ENCODE measurements at places on chromosomes 3 and 15.

DNA sequence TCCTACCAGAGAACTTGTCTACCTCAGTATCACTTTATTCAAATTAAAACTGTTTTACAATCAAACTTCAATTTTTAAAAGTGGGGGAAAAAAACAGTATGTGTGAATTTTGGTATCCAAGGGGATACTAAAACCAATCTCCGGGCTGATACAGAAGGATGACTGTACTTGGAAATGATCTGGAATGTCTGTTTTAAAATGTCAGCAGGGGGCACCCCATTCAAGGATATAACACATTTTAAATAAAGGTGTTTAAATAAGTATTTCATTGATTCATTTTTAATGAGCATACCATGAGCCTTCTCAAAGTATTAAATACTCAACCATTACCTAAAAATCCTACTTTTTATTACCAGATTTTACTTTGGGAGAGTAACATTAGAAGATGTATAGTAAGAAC, 67.9 kb downstream of the ULK4 start:
- DNase-seq = no peak

- no peak for DNase-seq
These were observed 1.3 kb downstream of the MAP2K1 start for GRCh38 chr15:66388043-66388363.

- DNase-seq = no peak
These were observed 129.8 kb downstream of the NSMCE3 start for GRCh38 chr15:29139540-29140459.

GRCh38 chr3:139533781-139534454, 5.6 kb downstream of the RBP1 start:
- DNase-seq = peak; percentile 57

GRCh38 chr3:13165576-13165975, 92.3 kb upstream of the IQSEC1 start:
- DNase-seq = no peak

DNA sequence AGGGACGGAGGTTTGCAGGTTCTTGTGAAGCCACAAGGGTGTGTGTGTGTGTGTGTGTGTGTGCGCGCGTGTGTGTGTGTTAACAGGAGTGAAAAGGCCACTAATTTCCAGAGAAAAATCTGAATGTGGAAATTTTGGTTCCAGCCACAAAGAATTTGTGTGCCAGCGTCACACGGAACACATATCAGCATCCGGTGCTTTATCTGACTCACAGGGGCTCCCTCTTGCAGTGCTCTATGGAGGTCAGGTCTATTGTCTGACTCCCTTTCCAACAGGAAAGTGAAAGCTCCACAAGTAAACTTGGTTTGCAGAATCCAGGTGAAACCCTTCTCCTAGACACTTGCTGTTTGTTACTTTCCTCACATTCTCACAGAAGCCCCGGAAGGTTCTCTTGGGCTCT, 6.2 kb downstream of the CLDN11 start:
- DNase-seq = no peak

DNA sequence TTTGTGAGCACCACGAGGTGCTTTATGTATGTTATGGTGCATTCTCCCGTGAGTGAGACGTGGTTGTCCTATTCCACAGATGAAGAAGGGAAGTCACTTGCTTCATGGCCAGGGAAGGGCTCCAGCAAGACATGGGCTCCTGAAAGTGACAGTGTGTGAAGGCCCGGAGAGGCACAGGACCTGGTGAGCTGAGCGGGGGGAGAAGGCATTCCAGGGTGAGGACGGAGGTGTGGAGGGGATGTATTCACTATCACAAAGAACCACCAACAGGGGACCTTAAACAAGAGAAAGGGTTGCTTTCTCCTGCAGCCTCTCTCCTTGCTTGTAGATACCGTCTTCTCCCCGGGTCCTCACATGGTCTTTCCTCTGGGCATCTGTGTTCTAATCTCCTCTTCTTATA, 139.1 kb downstream of the FBLN2 start:
- no peak for DNase-seq

GRCh38 chr15:97750060-97750459, 210.4 kb upstream of the ARRDC4 start:
- DNase-seq = no peak

DNA sequence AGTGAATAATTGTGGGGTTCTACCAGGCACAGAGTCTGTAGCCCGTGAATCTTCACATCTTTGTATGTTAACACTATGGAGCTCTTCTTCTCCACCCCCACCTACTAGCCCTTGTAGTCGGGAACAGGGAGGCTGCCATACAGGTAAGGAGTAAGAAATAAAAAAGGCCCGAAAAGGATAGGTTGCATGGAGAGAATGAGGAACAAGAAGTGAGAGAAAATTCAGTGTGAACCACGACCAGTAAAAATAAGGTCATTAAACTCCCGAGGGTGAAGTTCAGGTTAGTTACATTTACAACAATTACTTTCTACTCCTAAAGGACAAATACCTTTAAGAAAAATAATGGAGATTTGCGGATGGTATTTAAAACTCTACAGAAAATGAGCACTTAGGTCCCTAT, 53.3 kb downstream of the OSBPL10 start:
- no peak for DNase-seq

- peak; percentile 88 for DNase-seq
These were observed 2.9 kb upstream of the USP3 start for GRCh38 chr15:63501256-63502089.

- peak; percentile 8 for DNase-seq
These were observed 72.1 kb downstream of the APBA2 start for GRCh38 chr15:28957606-28958498.

- peak; percentile 43 for DNase-seq
These were observed 907 bp downstream of the TATDN2 start for GRCh38 chr3:10248984-10249748.

DNA sequence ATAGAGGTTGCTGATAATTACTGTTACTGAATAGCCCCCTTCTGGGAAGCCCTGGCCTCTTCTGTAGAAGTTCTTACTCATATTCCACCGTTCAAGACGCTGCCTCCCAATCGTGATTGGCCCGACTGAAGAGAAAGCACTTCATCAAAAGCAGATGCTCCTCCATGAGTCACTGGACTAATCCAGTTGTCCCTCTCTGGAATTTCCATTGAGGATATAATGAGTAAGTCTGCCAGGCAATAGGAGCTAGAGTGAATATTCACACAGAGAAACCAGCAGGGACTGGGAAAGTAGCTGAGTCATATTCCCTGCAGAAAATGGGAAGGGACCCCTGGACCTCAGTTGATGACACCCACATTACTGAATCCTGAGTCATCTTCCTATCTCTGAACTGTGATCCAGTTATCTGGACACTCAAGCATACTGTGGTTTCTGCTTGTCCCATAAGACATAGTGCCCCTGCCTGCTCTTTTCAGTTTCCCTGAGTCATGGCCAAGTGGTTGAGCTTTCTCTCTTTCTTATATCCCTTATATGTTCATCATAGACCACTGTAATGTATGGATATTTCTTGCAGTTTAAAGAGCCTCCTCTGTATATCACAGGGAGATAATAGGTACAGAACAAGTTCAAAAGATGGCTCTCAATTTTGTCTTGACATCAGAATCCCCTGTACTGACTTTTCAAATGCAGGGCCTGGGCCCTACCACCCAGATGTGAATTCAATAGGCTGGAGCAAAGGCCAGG, 151.2 kb upstream of the CDIN1 start:
- peak; percentile 31 for DNase-seq

- peak; percentile 74 for DNase-seq
These were observed 26.2 kb downstream of the MAP4 start for GRCh38 chr3:47989981-47990440.

DNA sequence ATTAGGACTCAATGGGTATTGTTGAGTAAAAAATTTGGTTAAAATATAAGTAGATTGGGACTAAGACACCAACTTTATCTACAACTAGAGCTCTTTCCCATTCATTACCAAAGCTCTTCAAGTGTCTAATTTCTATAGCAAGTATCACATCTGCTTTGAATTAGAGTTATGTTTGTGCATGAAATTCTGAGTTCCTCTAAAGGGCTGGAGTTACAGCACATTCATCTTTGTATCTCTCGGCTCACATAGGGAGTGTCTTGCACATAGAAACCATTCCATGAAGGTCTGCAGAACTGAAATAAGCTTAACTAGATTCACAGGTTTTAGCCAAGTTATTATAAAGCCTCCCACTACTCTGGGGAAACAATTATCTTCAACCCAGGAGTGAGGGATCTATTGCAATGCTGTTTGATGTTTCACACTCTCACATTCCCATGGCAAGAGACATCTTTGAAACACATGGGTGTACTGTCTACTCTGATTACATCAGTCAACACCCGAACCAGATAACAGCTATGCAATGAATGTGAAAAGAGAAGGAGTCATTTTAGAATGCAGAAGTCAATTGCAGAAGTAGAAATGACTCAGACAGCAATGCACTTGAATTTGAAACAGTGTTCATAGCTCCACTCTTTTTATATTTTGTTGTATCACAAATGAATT, 93.1 kb upstream of the KBTBD8 start:
- no peak for DNase-seq

DNA sequence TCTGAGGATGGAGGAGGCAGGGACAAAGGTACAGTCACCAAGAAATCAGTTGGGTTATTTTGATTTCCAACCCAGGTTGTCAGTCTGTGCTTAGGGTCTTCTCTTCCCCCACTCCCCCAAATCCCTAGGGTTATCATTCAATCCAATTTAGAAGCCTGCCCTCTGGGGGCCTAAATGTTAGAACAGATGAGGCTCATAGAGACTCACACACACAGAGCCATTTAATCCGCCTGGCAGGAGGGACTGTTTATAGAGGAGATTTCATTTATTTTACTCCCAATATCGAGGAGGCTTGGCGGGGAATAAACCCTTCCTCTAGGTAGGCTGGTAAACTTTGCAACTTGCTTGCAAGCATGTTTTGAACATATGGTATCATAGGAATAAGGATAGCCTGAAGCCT, 52.8 kb downstream of the RHCG start:
- DNase-seq = no peak

GRCh38 chr15:90401495-90401894, 13.5 kb downstream of the IQGAP1 start:
- DNase-seq = no peak

GRCh38 chr15:68550004-68550403, 28.8 kb upstream of the CORO2B start:
- DNase-seq = no peak

GRCh38 chr3:72065236-72065635, 280.3 kb upstream of the PROK2 start:
- no peak for DNase-seq

DNA sequence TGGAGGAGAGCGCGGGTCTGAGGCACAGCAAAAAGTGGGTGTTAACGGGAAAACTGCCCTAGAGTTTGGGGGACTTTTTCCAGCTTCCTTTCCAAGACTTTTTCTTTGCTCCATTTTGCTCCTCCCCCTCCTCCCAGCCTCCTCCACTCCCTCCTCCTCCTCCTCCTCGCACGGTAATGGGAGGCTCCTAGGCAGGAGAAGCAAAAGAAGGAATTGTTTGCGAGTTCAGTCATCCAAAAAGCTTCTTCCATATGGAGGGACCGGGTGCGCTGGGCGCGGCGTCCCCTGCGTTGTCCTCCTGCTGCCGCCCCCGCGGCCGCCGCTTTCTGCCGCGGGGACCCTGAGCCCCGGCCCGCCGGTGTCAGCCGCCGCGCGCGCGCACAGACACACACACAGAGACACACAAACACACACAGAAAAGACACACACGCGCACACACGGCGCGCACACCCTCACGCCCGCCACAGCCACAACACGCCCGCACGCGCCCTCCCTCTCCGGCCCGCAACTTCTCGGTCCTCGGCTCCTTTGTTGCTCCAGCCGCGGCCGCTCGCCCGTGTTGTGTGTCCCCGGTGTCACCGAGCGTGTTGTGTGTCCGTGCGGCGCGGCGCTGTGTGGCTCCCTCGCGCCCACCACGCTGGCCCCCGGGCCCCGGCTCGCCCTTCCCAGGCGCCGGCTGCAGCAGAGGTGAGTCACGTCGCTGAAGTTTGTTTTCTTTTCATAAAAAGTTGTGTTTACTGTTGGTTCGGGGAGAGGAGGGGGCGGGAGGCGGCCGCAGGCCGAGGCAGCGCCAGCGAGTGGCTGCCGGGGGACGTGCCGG, at the start of gene BOC:
Gene BOC (plus strand): TSS at position 228 of the 820 bp plus-strand sequence. CDS start 38,246 bp downstream, outside the sequence.
- DNase-seq = peak; percentile 89

DNA sequence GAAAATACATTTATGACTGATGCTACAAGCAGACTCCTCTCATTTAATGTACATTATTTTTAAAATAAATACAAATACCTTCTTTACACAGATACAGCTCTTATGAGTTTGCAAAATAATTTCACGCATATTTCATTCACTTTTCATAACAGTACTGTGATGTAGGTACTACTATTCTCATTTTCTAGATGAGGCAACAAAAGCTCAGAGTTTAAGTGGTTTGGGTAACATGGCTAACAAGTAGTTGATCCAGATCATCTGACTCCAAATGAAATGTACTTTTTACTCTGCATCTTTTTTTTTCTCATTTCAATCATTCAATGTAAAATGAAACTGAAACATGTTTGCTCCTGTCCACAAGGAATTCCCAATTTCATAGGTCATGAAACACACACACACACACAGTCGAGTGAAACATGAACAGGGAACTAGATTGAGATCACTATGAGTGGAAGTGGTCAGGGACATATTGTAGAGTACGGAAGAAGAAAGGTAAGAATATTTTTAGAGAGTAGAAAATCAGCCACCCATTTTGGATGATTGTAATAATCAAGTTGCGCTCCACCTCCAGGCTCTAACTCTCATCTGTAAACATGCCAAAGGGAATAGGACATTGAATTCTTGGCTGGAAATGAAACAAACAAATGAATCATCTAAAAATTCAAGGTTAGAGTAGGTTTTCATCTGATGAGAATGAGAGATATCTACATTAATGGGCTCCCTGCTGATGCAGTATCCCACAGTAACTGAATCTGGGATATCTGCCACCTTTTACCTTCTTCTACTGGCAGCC, 92.4 kb downstream of the CLDN1 start:
- no peak for DNase-seq

DNA sequence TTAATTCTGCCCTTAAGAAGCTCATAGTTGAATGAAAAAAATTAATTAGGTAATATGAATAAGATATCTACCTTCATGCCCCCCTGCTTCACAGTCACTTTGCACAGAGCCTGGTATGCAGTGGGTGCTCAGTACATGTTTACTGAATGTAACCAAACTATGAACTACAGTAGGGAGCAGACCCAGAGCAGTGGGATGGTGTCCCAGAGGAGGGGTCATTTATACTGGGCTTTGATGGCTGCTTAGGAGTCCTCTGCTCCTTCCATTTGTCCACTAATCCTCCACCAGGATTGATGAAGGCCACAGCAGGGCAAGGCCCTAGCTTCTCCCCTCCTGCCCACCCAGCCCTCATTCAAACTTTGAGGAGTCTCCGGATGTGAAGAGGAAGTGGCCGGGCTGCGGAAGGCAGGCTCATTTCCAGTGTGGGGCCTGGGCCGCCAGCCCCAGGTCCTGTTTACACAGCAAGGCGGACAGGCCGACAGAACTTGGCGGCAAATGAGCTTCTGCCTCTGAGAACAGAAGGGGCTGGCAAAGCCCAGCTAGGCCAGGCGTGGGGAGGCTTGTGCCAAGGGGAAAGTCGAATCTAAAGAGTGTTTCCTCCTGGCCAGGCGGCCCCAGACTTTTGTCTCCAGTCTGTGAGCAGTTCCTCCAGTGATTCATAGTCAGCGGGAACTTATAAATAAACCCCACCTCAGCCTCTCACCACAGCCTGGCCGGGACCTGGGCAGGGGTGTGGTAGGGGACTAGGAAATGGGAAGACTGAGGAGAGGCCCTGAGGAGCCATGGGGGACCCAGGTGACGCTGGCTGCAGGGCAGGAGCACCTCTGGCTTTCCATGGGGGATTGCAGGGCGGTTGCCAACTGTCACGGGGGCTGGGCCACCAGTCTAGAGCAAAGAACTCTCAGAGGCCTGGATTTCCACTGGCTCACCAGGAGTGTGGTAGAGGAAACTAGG, 51.6 kb upstream of the LCTL start:
- peak; percentile 83 for DNase-seq

- DNase-seq = no peak
These were observed 98.8 kb downstream of the FGF7 start for GRCh38 chr15:49521802-49522201.

Data from left hindlimb (tissue), 1 donor.